ENCODE measurements at places on chromosomes 5 and 9.

GRCh38 chr9:696332-697323 lies 144.9 kb upstream of the DMRT1 start:
- no peak for DNase-seq

DNA sequence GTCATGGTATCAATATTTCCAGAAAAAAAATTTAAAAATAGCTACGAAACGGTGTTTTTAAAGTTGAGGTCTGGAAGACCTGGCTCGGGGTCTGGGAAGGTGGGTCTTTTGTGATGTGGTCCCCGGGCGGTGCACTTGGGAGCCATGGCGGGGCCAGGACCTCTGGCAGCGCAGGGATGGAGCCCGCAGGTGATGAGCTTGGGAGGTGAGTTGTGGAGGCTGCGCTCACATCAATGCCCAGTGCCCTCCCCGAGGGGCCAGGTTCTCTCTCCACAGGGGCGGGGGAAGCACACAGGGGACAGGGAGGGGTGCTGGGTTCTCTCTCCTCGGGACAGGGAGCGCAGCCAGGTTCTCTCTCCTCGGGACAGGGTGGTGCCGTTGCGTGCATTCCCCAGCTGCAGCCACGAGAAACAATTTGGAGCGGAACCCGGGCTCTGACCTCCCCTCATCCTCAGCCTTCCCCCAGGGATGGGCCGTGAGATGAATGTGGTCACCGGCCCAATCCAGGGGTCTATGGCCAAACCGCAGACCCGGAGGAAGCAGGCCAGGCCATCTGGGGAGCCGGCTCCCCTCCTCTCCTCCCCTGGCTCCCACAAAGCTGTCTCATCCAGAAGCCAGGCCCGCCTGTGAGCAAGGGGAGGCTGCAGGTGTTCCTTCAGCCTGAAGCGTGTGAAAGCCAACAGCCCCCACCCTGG lies 25.8 kb downstream of the DBH start:
- no peak for DNase-seq

DNA sequence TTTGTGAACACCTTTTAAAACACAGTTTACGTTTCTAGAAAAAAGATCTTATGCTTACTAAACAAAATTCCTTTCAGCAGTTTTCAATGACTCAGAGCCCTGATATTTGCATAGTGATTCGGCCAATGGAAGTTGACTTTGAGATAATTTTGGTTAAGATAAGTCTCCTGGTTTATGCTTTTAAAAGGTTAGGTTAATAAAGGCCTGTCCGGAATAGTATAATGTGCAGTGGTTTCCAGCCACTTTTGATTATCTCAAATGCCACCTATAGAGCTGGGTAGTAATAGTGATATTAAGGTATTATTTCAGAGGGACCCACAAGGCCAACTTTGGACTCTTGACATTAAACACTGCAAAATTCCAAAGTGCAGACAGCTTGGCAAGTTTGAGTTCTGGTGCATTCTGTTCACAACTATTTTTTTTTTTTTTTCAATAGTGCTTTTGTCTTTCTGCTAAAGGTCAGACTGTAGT lies 86.1 kb downstream of the F2RL2 start:
- no peak for DNase-seq

GRCh38 chr9:18982262-18982620 lies 50.8 kb downstream of the SAXO1 start:
- no peak for DNase-seq

GRCh38 chr5:170499621-170500020 lies 4.2 kb upstream of the KCNIP1 start:
- no peak for DNase-seq

DNA sequence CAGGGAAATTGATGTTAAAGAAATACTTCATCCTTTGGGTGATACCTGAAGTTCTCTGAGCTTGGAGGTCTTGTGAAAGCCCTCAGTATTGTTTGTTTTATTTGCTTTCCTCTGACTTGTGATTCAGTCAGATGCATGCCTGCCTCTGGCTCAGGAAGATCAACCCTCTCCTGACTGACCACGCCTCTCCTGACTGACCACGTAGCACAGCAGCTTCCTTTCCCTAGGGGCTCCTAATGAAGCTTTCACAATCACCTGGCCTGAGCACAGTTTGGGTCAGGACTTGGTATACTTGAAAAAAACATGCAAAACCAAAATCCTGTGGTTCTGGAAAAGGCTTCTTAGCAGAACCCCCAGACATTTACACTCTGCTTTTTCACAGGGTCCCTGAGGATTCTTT lies 3.8 kb downstream of the TGFBI start:
- DNase-seq, result no peak

DNA sequence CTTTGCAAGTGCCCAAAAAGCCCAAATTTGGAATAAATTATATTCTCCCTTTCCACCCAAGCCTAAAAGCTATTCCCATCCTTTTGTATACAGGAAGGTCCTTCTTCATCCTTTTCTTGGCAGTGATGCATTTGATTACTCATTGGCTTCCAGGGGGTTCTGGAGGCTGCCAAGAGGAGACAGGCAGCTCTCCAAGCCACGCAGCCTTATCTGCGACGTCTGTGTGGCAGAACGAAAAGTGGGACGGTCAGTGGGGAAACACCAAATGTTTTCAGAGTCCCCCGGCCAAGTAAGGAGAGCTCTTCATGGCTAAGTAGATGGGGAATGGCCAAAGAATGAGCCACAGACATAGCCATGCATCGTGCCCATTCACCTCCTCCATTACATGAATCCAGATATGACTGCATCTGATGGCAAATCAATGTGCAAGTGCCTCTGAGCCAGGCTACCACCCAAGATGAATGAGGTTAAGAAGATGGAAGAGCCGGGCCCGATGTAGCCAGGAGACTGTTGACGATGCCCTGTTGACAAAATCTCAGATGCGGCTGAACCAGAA lies 12.1 kb downstream of the ADAM19 start:
- DNase-seq, result no peak

DNA sequence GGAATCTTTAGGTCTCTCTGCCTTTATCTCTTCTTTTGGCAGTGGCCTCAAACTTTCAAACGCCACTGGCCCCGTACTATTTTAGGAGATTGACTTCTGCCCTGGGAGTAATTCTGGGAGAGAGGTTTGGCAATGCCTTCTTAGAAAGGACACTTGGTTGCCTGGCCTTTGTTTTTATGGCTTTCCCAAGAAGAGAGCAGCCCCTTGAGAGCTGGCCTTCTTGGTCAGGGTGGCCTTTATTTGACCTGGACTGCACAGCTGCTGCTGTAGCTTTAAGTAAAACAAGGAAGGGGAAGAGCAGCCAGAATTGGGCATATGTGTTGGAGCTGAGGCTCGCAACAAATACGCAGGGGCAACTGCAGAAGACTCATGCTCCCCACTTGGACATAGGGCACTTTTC lies 60.8 kb downstream of the PTPN3 start:
- no peak for DNase-seq

DNA sequence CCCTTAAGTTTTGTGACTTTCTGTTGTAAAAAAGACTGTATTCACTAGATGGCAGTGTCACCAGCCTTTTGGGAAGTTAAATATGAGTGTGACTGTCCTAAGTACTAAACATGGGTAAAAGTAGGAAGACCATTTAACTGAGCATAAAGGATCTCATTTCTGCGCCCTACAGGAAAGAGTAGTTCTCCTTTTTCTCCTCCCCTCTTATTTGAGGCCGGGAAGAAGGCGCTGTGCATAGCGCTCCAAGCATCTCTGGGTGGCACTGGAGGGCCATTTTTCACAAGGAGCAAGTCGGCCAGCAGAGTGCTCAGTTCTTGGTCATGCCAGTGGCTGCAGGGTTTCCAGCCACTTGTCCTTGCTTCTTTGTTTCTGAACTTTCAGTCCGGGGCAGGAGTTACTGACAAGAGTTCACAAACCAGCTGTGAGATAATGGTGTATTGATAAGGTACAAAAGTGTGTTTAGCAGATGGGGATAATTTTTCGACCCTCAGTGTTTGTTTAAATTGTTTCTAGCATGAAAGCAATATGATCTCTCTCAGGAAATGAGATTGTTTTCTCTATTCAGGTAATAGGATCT lies 227.6 kb upstream of the DMRT1 start:
- peak; percentile 4 for DNase-seq

GRCh38 chr9:112063151-112063550 lies 111.9 kb downstream of the SUSD1 start:
- no peak for DNase-seq

DNA sequence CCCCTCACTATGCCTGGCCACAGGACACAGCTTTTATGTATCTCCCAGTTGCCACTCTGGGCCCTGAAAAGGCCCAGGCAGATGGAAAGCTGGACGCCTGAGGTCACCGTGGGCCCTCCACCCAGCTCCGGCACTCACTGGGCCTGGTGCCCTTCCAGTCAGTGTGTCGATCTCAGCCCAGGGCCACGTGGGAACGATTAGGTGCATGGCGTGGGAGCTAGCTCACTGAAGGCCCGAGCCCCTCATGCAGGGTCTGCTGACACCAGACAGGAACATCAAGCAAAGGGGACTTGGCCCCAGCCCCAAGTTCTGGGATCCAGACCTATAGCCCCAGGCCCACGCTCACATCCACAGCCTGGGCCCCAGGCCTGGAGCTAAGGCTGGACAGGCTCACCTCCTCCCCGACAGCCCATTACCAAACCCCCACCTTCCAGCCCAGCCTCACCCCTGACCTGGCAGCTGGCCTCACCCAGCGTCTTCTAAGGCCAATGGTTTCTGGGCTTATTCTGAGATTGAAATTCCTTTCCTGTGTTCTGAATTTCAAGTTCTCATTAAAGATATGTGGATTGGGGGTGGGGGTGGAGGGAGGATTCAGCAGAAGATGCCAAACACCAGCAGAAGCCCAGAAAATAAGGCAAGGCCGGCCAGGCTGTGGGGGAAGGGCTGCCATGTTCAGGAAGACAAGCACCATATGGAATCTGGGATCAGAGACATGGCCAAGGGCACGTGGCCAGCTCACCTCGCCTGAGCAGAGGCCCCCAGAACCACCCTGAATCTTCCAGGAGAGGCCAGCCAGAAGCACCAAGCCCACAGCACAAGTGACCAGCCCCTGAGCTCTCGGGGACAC lies 74.5 kb downstream of the ADAMTS2 start:
- DNase-seq, result no peak

DNA sequence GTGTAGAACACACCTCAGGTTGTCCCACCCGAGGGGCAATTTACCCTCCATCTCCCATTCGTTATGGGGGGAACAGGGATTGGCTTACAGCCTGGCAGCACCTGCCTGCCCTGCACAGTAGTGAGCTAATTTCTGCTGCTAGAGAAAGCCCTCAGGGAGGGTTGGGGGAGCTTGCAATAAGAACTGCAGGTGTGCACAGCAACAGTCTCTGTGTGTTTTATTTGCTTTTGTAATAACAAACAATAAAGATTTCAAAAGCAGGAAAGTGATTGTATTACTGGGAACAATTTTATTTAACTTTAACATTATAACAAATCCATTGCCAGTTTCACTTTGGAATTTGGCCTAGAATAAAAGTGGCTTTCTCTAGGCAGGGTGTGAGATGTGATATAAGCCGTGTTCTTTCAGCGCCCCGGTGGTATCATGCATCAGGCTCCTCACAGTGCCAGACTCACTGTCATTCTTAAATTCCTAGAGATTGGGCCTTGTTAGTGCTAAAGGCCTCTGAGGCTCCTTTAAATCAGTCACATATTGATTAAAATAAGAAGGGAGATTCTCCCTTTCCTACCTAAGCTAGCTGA lies 81.1 kb downstream of the RMI1 start:
- no peak for DNase-seq

DNA sequence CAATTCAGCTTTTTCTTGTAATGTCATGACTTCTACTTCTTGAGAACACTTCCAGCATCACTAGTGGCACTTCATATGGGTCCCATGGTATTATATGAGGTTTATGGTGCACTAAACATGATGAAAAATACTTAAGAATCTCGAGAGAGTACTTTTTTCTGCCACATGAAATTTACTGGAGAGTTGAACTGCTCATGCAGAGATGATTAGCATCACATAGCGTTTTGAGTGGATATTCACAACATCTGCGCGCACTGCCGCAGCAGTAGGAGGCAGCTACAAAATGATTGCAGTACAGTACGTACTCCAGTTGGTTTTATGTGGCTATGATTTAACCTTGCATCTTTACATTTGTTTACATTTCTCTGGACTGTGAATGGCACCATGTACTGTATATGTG lies 14.7 kb downstream of the RAD1 start:
- DNase-seq, result no peak

- DNase-seq, result peak; percentile 22
Observed at GRCh38 chr9:113349445-113350094, at the start of gene BSPRY. Gene BSPRY, plus strand, starts transcription at chr9:113349541. Its CDS starts 39 bp downstream, at chr9:113349580.

DNA sequence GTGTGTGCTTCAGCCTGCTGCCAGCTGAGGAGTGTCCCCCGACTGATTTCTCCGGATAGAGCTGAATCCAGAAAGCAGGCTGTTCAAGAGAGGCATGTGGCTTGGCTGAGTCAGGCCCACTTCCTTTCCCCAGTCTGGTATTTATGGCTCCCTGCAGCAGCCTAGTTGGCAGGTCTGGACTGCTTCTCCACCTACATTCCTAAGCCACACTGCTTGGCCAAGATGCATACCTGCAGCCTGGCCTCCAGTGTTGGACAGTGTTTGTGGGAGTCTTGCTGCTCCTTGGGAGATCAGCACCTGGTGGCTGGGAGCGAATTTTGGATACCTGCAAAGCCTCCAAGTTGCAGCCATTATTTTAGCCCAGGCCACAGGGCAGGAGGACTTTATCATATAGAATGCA lies 670.8 kb downstream of the ACTL7B start:
- DNase-seq, result no peak

DNA sequence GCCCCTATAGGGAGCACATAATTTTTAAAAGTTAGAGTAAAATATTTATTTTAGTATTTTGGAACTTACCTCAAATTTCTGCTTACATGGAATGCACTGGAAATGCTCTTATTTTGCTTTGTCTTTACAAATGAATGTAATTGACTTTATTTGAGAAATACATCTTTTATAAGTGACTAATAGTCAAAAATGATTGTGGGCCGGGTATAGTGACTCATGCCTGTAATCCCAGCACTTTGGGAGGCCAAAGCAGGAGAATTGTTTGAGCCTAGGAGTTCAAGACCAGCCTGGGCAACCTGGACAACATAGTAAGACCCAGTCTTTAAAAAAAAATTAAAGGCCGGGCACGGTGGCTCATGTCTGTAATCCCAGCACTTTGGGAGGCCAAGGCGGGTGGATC lies 5.8 kb downstream of the HMGCR start:
- DNase-seq, result no peak

- DNase-seq, result no peak
Observed at GRCh38 chr9:127137640-127138360, 15.4 kb upstream of the ANGPTL2 start.

DNA sequence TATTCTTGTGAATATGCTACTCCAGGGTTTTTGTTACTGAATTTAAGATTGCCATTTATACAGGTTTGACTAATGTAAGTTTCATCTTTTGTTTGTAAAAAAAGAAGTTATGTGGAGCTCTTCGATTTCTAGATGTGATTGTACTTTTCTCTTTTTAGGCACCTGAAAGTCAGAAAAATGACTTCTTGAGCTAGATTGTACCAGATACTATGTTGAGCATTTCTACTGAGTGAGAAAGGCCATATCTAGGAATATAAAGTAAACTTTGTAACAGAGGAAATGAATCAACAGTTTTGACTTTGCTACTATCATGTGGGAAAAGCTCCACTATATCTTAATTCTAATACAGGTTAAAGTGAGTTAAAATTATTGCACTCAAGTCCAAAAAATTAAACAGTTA lies 25.1 kb downstream of the SMC5 start:
- no peak for DNase-seq

GRCh38 chr5:167565189-167565954 lies 726.1 kb upstream of the WWC1 start:
- no peak for DNase-seq

Measured in stimulated activated CD8-positive, alpha-beta memory T cell treated with anti-CD3 and anti-CD28 coated beads, Interleukin-2, amount 100 ng/mL, for 48 hours (primary cell).